Activated naive CD8-positive, alpha-beta T cell treated with anti-CD3 and anti-CD28 coated beads, Interleukin-2, amount 10 ng/mL, durations not matched to agents 7 days and 5 days (primary cell): ENCODE measurements at places on chromosomes 4 and X. TPM values are rescaled to one million over a fixed set of nuclear protein-coding genes. Genes with fewer than 3 reads are reported as not detected.
A peak's percentile ranks its signal among the peaks of the same experiment; 100 is the strongest.

DNA sequence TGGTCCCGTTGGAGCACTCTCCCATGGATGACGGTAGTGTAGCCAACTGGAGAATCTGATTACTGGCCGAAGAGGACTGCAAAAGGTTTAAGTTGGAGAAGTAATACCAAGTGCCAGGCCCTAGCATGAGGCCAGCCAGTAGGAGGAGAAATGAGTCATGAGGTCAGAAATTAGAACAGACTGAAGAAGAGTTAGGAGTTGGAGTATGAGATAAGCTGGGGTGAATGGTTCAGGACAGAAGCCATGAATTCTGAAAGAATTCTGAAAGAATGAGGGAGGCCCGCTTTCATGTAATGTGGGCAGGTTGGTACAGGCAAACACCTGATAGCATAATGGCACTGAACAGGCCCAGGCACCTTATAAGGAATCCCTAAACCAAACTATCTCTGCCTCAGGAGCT, 18.4 kb upstream of the STK26 start:
- no peaks in the 10 kb centered on the region for H3K27me3 ChIP-seq
- DNase-seq, result no peak
- peaks cover 2% of the 10 kb centered on the region for H3K36me3 ChIP-seq
- no peak overlapping the region for H3K4me3 ChIP-seq
- H3K4me1 ChIP-seq, result peaks cover 11% of the 10 kb centered on the region
- H3K27ac ChIP-seq, result no peak overlapping the region

DNA sequence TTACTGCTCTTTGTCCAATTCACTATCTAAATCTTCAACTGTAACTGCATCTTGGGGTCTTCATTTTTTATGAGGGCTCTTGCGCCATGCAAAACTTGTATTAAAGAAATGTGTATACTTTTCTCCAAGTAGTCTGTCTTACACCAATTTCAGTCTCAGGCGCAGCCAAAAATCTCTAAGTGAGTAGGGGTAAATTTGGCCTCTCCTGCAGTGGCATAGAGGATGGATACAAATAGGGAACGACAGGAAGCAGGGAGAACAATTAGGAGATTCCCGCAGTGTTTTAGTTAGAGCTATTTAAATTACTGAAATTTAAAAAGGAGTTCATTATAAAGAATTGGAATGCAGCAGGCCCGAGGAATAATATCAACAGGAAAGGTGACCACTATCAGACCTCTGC, 30.2 kb downstream of the DMP1 start:
- DNase-seq, result no peak
- no peaks in the 10 kb centered on the region for H3K4me1 ChIP-seq
- H3K27me3 ChIP-seq, result peaks cover 3% of the 10 kb centered on the region
- no peak overlapping the region for H3K27ac ChIP-seq

GRCh38 chr4:163554870-163555465, 60.5 kb downstream of the TMA16 start:
- H3K27me3 ChIP-seq, result no peaks in the 10 kb centered on the region
- no peak overlapping the region for H3K4me3 ChIP-seq
- H3K27ac ChIP-seq, result no peak overlapping the region
- peaks cover 20% of the 10 kb centered on the region for H3K4me1 ChIP-seq
- H3K36me3 ChIP-seq, result no peaks in the 10 kb centered on the region
- no peak for DNase-seq

The SSX2B gene
- not detected for total RNA-seq

DNA sequence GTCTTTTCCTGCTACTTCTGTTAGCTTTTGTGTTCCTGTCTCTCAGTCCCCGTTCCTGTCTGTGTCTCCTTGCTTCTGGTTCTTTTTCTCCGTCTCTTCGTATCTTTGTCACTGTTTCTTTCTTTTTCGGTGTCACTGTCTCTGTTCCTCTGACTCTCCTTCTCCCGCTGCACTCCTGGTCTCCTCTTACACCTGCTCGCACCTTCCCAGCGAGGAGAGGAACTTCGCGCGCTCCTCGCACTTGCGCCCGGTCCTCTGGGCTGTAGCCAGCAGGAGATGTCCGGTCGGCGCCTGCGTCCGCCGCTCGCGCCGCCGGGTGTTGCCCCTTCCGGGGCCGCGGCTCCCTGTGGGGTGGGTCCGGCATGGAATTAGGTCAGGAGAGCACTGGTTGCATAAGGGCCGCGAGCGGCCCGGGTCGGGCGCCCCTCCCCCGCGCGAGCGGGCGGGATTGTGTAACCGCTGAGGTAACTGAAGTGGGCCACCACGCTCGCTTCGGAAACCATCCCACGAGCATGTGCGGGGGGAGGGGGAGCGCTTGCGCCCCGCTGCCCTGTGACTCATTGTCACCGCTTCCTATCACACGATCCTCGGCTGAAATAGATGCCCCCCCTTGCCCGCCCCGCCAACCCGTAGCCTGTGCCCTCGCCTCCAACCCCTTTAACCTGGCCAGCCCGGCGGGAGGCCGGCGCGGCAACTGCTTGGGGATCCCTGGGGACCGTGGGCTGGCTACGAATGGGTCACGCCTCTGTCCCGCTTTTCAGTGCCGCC, 1.6 kb downstream of the LONRF3 start:
- H3K36me3 ChIP-seq, result no peaks in the 10 kb centered on the region
- peak overlapping the region; percentile 86 for H3K4me3 ChIP-seq
- peak; percentile 53 for DNase-seq
- peaks cover 21% of the 10 kb centered on the region for H3K27me3 ChIP-seq
- H3K27ac ChIP-seq, result peak overlapping the region; percentile 84

GRCh38 chrX:87663421-87663820, 145.8 kb downstream of the KLHL4 start:
- H3K27me3 ChIP-seq, result no peaks in the 10 kb centered on the region
- H3K27ac ChIP-seq, result no peak overlapping the region
- no peaks in the 10 kb centered on the region for H3K36me3 ChIP-seq
- DNase-seq, result no peak

The DUX4 gene
- total RNA-seq, result not detected

- no peak overlapping the region for H3K27ac ChIP-seq
- H3K4me3 ChIP-seq, result no peak overlapping the region
- peaks cover 4% of the 10 kb centered on the region for H3K4me1 ChIP-seq
- H3K36me3 ChIP-seq, result no peaks in the 10 kb centered on the region
- peaks cover 8% of the 10 kb centered on the region for H3K27me3 ChIP-seq
- no peak for DNase-seq
Measured at GRCh38 chr4:113384600-113384999, 335.1 kb downstream of the ANK2 start.

The CXCL3 gene
- 0.17 TPM for total RNA-seq

DNA sequence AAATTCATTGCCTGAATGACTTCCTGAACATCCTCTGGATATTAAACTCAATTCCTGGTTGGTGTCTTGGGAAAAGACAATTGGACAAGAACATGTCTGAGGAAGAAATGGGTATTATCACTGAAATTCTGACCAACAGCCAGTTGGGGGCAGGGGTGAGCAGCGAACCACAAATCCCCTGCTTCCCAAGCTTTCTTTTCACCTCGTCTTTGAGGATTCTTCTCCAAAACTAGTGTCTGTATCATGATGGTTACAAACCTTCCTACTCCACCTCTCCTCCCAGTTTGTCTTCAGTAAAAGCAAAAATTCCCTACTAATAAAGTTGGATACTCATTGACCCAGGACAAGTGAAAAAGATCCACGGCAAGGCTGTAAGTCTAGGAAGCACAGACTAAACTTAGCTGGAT, 48.3 kb upstream of the WDR1 start:
- no peak for DNase-seq
- H3K36me3 ChIP-seq, result no peaks in the 10 kb centered on the region
- H3K4me1 ChIP-seq, result peaks cover 47% of the 10 kb centered on the region
- H3K27me3 ChIP-seq, result no peaks in the 10 kb centered on the region
- no peak overlapping the region for H3K27ac ChIP-seq

The ADGRG2 gene
- not detected for total RNA-seq

The RNF150 gene
- not detected for total RNA-seq

The PGAM4 gene
- not detected for total RNA-seq

- no peak for DNase-seq
- no peaks in the 10 kb centered on the region for H3K36me3 ChIP-seq
- H3K27me3 ChIP-seq, result peaks cover 2% of the 10 kb centered on the region
- H3K4me1 ChIP-seq, result peaks cover 1% of the 10 kb centered on the region
- H3K27ac ChIP-seq, result no peak overlapping the region
- H3K4me3 ChIP-seq, result no peak overlapping the region
Measured at GRCh38 chrX:153375571-153375970, 25.6 kb downstream of the PNMA6E start.

DNA sequence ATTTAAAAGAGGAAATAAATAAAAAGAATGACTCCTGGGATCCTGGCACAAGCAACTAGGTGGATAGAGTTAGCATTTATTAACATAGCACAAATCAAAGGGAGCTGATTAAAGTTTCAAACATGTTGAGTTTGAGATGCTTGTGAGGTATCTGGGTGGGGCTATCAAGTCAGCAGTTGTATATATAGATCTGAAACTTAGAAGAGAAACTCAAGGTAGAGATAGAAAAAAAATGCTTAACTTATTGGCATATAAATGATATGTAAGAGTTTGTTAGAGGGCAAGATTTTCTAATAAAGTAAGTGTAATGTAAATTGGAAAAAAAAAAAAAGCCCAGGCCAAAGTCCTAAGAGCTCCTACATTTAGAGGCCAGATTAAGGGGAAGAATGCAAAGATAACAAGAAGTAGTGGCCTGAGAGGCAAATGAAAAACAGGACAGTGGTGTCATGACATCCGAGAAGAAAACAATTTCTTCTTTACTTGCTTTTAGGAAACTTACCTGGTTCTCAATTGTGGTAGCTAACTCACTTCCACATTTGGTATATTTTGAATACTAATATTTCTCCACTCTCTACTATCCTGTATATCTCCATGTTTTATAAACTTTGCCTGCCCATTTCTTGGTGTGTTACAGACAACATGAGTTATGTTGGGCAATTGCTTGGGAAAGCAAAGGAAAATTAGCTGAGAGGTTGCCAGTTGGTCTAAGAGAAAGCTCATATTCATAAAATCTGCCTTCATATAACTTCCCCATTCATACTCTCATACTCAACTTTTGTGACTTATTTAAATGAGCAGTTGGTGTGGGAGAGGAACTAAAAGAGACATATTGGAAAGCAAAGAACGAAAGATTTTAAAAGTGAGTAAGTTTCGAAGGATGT, 169.2 kb downstream of the PARM1 start:
- H3K36me3 ChIP-seq, result no peaks in the 10 kb centered on the region
- no peaks in the 10 kb centered on the region for H3K27me3 ChIP-seq
- no peak for DNase-seq
- H3K4me1 ChIP-seq, result no peaks in the 10 kb centered on the region
- no peak overlapping the region for H3K27ac ChIP-seq

DNA sequence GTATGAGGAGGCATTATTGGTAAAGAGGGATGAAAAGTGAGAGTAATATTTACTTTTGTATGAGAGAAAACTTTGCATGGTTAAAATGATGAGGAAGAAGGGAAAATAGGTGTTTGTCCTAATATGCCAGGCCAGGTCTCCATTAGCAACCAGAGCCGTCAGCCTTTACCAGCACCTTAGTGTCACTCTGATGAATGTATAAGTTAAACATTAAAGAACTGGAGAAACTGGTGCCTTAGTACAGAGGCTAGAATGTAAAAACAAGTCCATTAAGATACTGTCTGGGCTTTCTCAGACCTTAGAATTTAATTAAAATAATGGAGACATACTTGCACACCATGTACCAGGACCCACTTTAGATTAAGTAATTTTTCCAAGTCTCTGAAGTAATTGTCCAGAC, 222.3 kb downstream of the FAM47A start:
- H3K4me1 ChIP-seq, result no peaks in the 10 kb centered on the region
- DNase-seq, result no peak
- no peaks in the 10 kb centered on the region for H3K36me3 ChIP-seq
- no peak overlapping the region for H3K4me3 ChIP-seq
- H3K27ac ChIP-seq, result no peak overlapping the region

- H3K27ac ChIP-seq, result no peak overlapping the region
- no peaks in the 10 kb centered on the region for H3K27me3 ChIP-seq
- no peak overlapping the region for H3K4me3 ChIP-seq
- no peak for DNase-seq
- H3K4me1 ChIP-seq, result no peaks in the 10 kb centered on the region
- no peaks in the 10 kb centered on the region for H3K36me3 ChIP-seq
Measured at GRCh38 chrX:137847376-137847775, 281.4 kb downstream of the ZIC3 start.

GRCh38 chrX:136211766-136212556, 39.2 kb downstream of the MAP7D3 start:
- no peak for DNase-seq
- no peak overlapping the region for H3K4me3 ChIP-seq
- no peaks in the 10 kb centered on the region for H3K4me1 ChIP-seq
- no peaks in the 10 kb centered on the region for H3K27me3 ChIP-seq
- no peaks in the 10 kb centered on the region for H3K36me3 ChIP-seq
- H3K27ac ChIP-seq, result no peak overlapping the region

The SOX3 gene
- total RNA-seq, result not detected

The GRIA3 gene
- total RNA-seq, result 0.54 TPM

The PAGE4 gene
- not detected for total RNA-seq

DNA sequence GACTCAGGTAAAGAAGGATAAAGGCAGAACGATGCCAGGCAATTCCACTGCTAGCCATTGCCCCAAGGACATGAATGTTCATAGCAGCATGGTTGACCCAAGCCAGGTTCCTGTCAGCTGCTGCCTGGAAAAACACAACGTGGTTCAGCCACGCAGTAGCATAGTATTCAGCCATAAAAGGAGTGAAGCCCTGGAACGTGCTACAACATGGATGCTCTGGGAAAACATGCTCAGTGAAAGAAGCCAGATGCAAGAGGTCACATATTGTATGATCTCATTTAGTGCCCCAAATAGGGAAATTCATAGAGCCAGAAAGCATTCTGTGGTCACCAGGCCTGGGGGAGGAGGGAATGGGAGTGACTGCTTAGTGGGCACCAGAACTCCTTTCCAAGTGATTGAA, 129.8 kb downstream of the GPR143 start:
- H3K4me3 ChIP-seq, result no peak overlapping the region
- peaks cover 13% of the 10 kb centered on the region for H3K4me1 ChIP-seq
- H3K27me3 ChIP-seq, result no peaks in the 10 kb centered on the region
- H3K27ac ChIP-seq, result no peak overlapping the region
- DNase-seq, result no peak
- peaks cover 3% of the 10 kb centered on the region for H3K36me3 ChIP-seq

The GNRHR gene
- total RNA-seq, result not detected
